ENCODE measurements at places on chromosomes 4 and X.

- no peak for DNase-seq
Measured at GRCh38 chrX:13285693-13286092, 34.2 kb downstream of the ATXN3L start.

DNA sequence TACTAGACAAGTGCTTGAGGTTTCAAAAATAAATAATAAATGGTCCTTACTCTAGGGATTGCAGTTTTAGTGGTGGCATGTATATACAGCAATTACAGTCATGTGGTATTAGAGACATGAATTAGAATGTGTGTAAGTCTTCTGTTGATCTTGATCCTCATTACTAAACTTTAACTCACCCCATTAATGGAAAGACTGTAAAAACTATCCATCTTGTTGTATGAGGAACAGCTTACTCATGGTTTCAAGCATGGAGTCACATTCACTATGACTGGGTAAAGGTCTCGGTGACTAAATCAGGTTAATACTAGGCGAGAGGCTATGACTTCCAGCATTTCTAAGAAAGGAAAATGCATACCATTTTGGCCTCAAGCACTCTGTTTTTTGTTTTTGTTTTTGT lies 107.0 kb upstream of the HPGD start:
- no peak for DNase-seq

DNA sequence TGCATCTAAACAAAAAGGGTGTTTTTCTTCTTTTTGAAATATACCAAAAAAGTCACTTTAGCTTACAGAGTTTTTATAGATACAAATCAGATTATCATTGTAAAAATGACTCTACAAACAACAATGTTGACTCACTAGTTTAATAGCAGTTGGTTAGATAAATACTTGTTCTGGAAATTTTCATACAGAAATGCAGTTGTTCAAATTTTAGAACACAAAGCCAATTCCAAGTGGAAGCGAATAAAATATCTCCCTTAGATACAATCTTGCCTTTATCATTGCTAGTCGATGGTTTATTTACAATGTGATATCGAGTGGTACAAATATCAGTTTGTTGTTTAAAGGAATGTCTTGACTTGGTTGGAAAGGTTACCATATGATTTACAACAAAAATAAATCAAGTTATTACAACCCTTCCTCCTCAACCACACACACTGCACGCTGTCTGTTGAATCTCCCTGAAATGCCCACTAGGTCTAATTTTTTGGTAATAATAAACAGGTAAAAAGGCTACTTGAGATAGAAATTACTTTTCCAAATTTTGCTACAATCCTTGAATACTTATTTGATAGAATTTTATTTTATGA lies 114.8 kb downstream of the CDS1 start:
- no peak for DNase-seq

GRCh38 chr4:184255361-184255760 lies 37.7 kb upstream of the ENPP6 start:
- DNase-seq, result no peak

DNA sequence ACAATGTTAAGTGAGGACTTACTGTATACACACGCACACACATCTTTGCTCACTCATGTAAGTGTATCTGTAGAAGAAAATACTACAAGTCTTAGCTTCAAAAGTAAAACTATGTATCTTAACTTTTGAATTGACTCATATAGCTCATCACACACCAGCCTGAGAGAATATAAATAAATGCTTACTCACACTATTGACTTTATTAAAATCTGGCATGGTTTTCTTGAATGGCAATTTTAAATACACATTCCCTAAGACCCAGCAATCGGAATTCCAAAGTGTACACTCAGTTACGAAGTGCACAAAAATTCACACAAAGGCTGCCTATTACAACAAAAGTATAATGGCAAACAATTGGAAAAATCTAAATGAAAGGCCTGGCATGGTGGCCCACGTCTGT lies 2.0 kb downstream of the ERCC6L start:
- DNase-seq, result no peak

DNA sequence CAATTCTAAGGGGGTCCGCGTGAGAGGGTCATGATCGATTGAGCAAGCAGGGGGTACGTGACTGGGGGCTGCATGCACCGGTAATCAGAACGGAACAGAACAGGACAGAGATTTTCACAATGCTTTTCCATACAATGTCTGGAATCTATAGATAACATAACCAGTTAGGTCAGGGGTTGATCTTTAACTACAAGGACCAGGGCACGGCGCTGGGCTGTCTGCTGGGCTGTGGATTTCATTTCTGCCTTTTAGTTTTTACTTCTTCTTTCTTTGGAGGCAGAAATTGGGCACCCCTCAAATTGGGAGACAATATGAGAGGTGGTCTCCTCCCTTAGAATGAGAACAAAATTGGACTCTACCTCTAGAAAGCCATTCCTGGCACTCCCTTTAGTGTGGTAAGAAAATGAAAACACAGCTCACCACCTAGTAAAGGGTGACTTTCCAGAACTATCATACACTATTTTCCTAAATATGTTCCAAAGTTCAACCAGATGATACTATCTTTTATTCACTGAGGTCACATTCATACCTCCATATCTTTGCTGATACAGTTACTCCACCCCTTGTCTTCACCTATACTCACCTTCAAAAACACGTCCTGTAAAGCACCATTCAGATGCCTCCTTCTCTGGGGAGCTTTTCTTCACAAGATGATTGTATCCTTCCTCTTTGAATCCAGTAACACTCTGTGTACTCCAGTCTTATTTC lies 1058.3 kb upstream of the SLIT2 start:
- no peak for DNase-seq

DNA sequence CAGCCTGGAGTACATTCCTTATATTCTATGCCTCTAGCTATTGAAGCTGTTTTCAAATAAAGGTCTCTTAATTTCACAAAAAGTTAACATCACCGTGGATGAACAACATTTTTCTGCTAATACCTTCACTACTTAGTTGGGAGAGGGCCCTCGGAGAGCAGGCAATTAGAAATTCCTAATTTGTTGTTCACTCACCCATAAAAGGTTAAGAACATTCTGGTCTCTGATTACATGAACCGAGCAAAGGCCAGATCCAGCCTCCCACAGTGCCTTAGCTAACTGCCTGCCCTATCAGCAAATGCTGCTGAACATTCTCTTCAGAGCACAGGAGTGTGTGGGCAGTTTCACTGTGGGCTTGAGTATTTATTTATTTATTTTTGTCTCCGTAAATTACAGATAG lies 36.0 kb upstream of the TTC29 start:
- no peak for DNase-seq

GRCh38 chr4:120847019-120847582 lies 75.4 kb downstream of the PRDM5 start:
- DNase-seq, result no peak
